ENCODE measurements at places on chromosomes 16 and 17.

- DNase-seq, result no peak
Observed at GRCh38 chr17:1362065-1362848, 37.8 kb downstream of the YWHAE start.

GRCh38 chr17:15999974-16000827 is 577 bp downstream of the TTC19 start:
- peak; percentile 61 for DNase-seq

DNA sequence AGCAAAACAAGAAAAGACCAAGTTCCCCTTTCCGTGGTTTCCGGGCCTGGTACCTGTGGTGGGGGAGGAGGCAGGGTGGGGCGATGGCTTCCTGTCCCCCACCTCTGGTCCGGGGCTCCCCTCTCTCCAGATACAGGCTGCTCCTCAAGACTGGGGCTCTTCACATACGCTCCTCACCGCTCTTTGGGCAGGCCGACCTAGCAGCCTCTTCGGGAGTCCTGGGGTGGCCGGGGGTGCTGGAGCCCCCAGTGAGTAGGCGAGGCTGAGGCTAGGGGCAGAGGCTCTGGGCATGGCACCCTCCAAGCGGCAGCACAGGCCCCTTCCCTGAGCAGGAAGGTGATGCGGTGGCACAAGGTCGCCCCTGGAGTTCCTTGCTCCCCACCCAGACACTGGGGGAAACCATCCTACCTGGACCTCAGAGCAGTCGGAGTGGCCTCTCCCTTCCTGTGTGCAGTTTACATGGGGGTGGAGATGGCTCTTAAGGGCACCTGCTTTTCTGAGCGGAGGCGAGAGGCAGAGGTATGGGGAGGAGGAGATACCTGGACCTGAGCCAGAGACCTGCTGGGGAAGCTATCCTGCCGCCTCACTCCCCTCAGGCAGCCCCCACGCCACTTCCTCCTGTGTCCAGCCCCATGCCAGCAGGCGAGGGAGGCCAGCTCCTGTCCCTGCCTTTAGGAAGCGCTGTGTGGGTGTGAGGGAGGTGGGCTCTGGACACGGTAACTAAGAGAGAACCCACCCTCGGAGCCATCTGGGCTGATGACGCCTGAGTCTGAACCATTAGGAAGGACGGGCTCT is 891 bp downstream of the CORO1A start:
- DNase-seq, result peak; percentile 83

- no peak for DNase-seq
Observed at GRCh38 chr17:82110298-82110697, 12.3 kb upstream of the FASN start.

Measured in GM10248 (cell line).